ENCODE measurements at places on chromosomes 4 and X.

DNA sequence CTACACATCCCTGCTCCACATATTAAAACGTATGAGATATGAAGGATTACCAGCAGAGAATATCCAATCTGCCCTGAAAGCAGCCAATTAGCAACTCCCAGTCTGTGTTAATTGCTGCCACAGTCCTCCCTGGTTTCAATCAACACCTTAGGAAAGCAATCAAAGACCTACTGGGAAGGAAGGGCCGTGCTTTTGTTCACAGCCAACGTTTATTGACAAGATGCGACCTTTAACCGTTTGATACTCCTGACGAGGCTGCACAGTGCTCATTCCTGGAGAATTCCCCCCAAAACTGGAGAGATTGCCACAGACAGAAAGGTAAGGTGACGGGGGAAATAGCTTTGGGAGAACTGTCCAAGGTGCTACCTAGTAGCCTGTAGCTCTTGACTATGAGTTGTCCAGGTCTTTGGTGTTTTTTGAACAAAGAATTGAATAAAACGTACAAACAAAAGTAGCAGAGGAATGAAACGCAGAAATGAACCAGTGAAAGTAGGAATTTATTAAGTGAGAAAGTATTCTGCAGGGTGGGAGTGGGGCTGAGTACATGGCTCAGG is 596.5 kb downstream of the NLGN4X start:
- DNase-seq = no peak

DNA sequence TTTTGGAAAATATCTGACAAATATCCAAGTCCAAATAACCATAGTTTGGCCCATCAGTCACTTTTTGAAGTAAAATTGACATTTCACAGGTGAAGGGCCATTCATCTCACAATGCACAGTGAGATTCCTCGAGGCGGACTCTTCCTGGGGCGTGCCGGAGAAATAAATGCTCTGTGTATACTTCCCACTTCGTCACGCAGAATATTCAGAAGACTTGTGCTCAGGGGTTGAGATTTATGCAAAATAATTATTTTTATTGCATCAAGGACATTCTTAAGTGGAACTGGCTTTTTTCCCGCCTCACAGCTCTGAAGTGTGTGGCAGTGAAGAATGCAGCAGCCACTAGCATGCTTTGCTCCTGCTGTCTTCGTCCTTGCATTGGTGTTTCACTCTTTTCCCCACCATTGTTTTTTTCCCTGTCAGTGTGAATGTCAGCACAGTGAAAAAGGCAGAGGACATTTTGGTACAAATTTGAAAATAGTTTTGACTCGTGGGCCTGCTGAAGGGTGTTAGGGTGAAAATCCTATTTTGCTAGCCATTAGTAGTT is 70.6 kb downstream of the FAM193A start:
- DNase-seq = no peak

DNA sequence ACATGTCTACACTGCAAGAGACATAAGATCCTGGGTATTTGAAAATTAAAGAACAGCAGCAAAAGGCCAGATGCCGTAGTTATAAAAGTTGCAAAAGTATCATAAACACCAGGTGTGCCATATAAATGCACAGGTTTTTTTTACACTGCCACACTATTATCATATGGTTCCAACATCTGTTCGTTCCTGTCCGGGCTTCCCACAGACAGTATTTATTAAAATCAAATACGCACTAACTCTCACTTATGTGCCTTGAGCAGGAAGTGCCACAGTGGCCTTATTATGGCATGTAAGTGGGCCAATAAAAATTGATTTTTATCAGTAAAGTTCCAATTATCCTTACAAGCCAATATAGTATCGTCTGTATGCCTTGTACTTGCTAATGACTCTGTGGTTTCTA is 873.2 kb downstream of the RPA4 start:
- no peak for DNase-seq

GRCh38 chr4:110294165-110294564 is 95.8 kb upstream of the ELOVL6 start:
- DNase-seq = peak; percentile 12

DNA sequence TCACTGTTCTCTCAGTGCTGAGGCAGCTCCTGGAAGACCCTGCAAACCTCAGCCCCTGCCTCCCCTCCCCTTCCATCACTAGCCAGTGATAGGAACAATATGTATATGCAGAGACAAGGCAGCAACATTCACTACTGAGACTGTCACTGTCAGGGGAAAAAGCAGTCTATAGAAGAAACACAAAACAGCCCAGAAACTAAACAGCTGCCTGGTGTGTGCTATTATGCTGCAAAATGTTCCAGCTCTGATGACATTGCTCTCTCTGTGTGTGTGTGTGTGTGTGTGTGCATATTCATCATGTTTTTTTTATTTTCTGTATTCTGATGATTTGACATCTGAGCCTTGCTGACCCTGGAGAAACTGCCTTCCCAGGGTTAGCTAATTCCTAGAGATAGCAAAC is 147.2 kb downstream of the SPATA18 start:
- no peak for DNase-seq

- peak; percentile 35 for DNase-seq
Observed at GRCh38 chrX:44432641-44433040, 89.2 kb upstream of the EFHC2 start.

DNA sequence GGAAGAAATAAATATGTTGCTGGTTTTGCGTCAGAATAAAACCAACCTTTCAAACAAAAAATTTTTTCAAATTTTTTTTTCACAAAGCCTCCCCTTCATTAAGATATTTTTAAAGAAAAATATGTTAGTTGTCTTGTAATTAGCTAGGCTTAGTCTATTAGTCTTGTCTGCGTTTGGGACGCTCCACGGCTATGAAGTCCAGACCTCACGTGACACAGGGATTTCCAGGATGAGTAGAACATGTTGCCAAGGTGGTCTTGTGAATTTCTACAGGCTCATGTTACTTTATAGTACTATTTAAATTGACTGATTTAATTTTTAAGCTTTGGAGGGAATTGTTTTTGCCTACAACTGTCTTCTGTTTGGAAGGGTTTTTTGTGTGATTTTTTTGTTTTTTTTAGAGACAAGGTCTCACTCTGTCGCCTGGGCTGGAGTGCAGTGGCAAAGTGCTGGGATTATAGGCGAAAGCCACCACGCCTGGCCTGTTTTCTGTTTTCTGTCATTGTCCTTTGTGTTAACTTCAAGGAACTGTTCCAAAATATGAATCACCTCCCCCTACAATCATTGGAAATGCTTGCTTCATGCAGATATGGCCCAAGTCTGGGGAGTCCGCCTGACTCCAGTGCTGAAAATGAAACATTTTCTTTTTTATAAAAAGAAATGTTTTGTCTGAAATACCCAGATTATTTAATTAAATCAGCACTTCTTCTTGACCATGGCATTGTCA is 26.2 kb downstream of the TMEM144 start:
- no peak for DNase-seq
